ENCODE measurements at places on chromosomes 3 and 15. TPM values are rescaled to one million over a fixed set of nuclear protein-coding genes. Genes with fewer than 3 reads are reported as not detected.

Gene AADACL2
- total RNA-seq, result 0.21 TPM

Gene CELF6
- total RNA-seq, result 5.7 TPM

Gene SLC24A5
- not detected for total RNA-seq

Gene FRMD5
- total RNA-seq, result 0.12 TPM

Gene CX3CR1
- total RNA-seq, result 14.1 TPM

Gene GOLGA8T
- total RNA-seq, result not detected

Gene MED12L
- 0.44 TPM for total RNA-seq

Gene FBXW12
- not detected for total RNA-seq

Gene BSN
- total RNA-seq, result 0.35 TPM

Gene SCAANT1
- not detected for total RNA-seq

Gene PLA1A
- 13.1 TPM for total RNA-seq

Gene GOLGA6L7
- total RNA-seq, result not detected

Gene PCSK6
- total RNA-seq, result 12.3 TPM

Gene BFSP2
- not detected for total RNA-seq

Gene NMNAT3
- 5.8 TPM for total RNA-seq

Gene ALS2CL
- total RNA-seq, result 59.7 TPM

Gene GABRB3
- total RNA-seq, result 5.5 TPM

Gene AGTR1
- 10.8 TPM for total RNA-seq

Gene C3orf80
- 1.2 TPM for total RNA-seq
